Stimulated activated CD4-positive, alpha-beta T cell treated with anti-CD3 and anti-CD28 coated beads, TNF-alpha, amount 100 ng/mL, for 24 hours (primary cell): ENCODE measurements at places on chromosomes 3 and 15.

- no peak for DNase-seq
These were observed 4.8 kb upstream of the FBXW12 start for GRCh38 chr3:48367201-48367600.

DNA sequence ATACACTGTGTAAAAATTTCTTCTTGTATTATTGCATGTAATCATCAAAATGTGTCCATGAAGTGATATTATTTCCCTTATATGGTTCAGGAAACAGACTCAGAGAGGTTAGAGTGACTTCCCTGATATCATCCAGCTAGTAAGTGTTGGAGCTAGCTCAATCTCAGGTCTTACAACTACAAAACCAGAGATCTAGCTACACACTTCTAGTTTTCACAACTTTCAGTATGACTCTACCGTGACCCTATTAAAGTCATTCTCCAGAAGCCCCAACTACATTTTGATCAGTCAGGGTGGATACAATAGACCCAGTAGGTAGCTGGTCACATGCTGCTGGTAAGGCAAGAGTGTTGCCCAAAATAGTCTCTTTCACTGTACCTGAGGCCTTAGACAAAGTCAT lies 165.3 kb downstream of the GOLIM4 start:
- no peak for DNase-seq

- DNase-seq: no peak
These were observed 13.1 kb upstream of the RPL35A start for GRCh38 chr3:197936819-197937384.

DNA sequence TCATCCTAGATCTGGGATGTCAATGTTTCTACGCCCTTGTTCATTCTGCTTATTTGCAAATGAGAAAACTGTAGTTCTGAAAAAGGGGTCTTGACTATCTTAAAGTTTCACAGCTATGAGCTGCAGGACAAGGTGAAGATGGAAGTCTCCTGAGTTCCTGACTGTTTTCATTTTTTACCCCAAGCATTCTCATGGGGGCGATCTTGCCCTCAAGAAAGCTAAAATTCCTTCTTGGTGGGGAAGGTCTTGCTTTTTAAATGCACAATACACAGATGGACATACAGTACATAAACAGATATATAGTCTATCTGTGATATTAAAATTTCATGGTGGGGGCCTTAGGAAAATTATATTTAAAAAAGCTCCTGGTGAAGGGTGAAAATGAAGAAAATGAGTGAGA lies 32.4 kb downstream of the MASP1 start:
- DNase-seq: no peak

GRCh38 chr15:39323157-39323556 lies 257.7 kb upstream of the THBS1 start:
- no peak for DNase-seq

DNA sequence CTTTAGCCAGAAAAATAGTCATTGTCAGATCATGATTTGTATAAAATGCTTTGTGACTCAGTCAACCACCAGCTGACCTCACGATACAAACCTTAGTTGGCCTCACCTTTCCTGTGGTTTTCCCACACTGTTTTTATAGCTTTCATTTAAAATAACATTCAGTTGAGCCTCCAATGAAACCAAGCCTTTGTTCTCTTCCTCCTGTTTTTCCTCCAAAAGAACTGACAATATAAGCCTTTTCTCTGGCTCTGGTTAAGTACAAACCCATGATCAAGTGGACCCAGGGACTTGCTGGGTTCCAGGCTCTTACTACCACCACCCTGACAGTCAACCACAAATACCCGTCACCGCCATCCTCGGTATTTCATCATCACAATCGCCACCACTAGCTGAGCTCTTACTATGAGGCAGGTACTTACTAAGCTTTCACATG lies 81.7 kb downstream of the TAMM41 start:
- peak; percentile 24 for DNase-seq

DNA sequence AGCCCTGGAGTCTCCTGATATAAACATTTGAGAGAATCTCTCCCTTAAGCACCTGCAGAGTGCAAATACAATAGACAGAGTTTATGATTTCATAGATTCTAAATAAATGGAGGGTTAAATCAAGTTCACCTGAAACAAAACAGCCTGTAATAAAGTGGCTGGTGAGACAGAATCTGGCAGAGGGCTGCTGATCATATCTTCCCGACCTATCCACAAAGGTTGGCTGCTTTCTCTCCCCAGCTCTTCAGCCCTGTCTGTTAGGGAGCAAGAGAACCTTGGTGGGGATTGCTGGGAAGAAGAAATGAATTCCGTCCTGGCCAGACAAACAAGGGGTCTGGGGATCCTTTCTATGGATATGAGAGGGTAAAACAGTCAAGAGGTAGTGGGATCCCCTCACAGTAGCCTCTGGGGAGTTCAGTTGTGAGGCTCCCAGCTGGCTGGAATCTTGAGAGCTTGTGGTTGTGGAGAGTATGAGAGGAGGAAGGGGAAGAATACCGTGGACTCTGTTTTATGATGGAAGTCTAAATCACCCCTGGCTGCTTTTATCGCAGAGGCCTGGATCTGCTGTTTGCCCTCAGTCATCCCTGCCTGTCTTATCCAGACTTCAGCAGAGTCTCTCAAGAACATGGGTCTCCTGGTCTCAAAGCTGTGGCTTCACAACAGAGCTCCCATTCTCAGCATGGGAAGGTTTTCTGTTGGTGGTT lies 451.3 kb downstream of the NTRK3 start:
- no peak for DNase-seq

DNA sequence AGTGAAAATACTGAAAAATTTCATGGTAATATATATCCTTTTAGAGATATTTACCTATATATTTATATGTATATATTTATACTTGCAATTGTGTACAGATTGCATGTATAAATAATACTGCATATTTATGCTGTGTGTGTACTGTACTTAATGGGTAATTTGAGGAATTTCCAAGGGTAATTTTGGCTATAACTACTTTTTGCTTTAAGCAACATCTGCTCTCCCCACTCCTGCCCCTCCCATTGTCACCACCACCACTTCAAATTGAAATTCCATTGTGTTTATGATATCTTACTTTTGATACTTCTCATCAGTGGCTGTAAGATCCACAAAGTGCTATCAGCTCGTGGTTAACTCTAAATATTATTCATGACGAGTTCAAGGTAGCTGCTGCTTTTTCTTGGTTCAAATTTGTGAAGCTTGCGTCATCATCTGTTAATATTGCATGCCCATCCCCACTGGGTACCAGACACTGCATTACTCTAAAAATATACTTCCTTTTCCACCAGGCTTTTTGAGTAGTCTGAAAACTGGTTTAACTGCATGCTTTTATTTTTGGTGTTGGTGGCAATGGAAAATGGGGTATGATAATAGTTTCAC lies 91.7 kb upstream of the MITF start:
- DNase-seq: no peak

GRCh38 chr3:156808025-156808424 lies 18.1 kb upstream of the LEKR1 start:
- no peak for DNase-seq

DNA sequence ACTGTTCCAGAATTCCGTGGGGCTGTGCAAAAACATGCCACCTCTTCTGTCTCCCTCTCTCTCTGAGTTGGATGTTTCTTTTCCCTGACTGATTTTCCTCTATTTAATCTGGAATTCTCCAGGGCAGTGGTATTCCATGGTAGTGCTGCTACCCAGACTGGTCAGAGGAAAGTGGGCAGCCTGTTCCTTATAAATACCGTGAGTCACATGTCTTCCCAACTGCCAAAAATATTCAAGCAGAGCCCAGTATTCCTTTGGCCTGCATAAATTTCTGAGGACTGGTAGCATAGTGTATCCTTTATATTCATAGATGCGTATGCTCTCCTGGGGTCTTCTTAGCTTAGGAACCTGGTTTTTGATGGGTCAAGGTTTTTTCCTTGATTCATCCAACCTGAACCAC lies 40.9 kb downstream of the CEMIP start:
- no peak for DNase-seq

GRCh38 chr3:130687327-130687726 lies 59.3 kb downstream of the PIK3R4 start:
- DNase-seq: no peak

- no peak for DNase-seq
These were observed 129.5 kb upstream of the BHLHE40 start for GRCh38 chr3:4849739-4850138.

GRCh38 chr3:170196833-170197232 lies 15.3 kb upstream of the PHC3 start:
- no peak for DNase-seq

GRCh38 chr3:143831208-143831607 lies 17.1 kb downstream of the SLC9A9 start:
- no peak for DNase-seq

DNA sequence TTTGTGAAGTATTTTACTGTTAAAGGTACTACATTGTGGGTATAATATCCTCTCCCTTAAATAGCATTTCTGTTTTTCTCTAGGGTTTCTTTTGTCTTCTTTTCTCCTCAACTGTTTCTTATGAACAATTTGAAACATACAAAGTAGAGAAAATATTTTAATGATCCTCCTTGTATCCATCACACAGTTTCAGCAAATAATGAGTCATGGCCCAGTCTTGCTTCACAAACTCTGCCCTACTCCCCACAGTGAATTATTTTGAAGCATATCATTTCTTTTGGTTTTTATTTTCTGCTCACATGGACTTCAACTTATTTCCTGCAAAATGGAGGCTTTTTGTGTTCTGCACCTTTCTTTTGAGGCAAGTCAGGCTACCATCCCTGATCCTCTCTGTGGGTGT lies 6.1 kb upstream of the SCAANT1 start:
- DNase-seq: no peak

DNA sequence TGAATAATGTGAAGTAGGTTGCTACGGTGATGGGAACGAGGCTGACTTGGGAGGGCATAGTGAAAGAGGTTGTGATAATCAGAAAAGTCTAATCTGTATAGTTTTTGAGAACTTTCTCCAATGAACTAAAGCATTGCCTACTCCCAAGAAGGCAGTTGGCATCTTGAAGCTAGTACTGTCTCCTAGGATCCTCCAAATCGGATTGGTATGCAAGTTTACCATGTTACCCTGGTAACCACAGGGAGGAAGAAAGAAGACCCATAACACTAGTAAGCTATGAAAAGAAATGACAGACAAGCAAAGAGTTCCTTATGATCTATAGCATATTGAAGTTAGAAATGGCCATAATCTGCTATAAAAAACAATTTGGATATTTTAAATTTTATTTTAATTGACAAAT lies 127.2 kb upstream of the SYNPR start:
- DNase-seq: no peak

- DNase-seq: no peak
These were observed 104.3 kb upstream of the RNU6-1 start for GRCh38 chr15:67944010-67944641.

GRCh38 chr3:25432176-25432720 lies 4.2 kb downstream of the RARB start:
- no peak for DNase-seq

- no peak for DNase-seq
These were observed 7.8 kb downstream of the GLDN start for GRCh38 chr15:51349156-51349844.

DNA sequence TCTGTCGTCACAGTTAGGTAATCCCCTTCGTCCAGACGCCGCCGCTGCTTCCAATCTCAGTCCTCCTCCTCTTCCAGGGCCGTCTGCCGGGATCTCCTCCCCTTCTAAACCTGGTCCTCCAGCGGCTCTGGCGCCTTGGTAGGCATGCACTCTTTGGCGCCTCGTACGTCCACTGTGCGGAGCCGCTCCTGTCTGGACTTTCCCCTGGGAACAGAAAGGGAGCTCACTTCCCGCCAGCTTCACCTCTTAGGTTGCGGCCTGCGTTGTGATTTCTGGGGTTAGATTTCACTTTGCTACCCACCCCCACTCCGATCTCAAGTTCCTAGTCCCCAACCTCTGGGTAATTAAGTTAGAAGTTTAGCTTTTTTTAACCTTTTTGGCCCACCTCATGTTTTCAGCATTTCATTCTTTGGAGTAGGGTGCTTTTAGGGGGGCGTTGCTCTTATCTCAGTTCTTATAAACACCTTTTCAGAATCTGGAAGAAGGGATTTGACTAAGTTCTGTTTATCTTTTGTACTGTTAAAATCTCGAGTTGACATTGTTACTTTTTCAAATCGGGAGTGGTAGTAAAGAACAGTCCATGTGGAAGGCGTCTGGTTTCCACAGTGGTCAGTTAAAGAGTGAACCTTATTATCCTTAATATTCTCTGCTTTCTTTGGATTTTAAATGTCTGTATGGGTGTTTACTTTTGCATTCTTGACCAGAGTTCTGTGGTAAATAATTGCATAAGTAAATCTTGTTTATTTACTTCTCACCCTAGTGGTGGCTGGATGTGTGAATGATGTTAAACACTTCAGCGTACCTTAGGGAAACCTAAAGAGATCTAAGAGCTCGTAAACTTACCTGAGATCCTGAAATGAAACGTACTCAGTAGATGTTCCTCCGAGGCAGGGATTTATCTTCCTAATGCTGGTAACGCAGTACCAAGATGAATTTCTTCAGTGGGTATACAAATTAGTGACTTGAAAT lies 611 bp downstream of the CTDSPL2 start:
- DNase-seq: no peak

- no peak for DNase-seq
These were observed 9.2 kb upstream of the GRIP2 start for GRCh38 chr3:14549256-14549919.

GRCh38 chr15:47442371-47442770 lies 274.9 kb upstream of the SEMA6D start:
- no peak for DNase-seq

GRCh38 chr3:71099997-71100719 lies 483.4 kb downstream of the FOXP1 start:
- no peak for DNase-seq

- DNase-seq: no peak
These were observed 412.3 kb upstream of the TPRG1 start for GRCh38 chr3:188759336-188760005.

GRCh38 chr15:60871152-60871551 lies 357.9 kb downstream of the RORA start:
- DNase-seq: no peak

GRCh38 chr15:27418726-27419125 lies 447.7 kb downstream of the GABRG3 start:
- DNase-seq: no peak

DNA sequence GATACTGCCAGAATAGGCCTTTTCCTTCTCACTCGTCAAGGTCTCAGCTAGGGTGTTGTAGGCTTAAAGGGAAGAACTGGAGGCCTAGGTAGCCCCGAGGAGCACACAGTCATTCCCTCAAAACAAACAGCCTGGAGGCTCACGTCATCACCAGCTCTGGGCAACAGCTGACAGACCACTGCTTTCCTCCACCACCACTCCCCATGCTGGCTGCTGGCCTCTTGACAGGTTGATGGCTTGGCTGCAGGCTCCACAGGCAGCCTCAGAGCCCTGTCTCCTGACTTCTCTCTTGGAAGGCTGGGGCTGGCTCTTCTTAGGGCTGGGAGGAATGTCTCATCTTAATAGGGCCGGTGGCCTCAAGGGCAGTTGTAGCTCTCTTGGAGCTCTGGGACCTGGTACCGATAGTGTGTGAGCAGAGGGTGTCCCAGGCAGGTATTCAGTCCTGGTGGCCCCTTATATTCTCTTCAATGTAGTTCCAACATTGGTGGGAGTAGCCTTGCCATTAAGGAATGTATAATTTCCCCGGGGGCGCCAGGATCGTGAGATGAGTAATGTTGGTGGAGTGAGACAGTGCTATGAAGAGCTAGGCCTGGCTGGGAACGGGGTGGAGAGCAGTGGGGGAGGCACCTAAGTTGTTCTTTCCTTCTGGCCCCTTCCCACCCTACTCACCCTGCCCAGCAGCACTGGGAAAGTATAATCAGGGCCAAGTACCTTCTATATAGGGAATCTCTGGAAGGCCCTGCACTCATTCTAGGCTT lies 6.1 kb upstream of the AP2M1 start:
- DNase-seq: no peak
